ENCODE measurements at places on chromosomes 7 and 10.

DNA sequence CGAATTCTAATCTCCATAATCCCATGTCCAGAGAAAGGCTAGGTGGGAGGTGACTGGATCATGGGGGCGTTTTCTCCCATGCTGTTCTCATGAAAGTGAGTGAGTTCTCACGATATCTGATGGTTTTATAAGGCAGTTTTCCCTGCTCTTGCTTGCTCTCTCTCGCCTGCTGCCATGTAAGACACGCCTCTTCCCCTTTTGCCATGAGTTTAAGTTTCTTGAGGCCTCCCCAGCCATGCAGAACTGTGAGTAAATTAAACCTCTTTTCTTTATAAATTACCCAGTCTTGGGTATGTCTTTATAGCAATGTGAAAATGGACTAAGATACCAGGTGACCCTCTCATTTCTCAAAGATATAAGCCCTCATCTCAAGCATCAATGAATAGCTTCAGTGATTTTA is 1.1 kb upstream of the ACTA2 start:
- no peak for DNase-seq

GRCh38 chr7:6165521-6166320 is 106.7 kb downstream of the CYTH3 start:
- DNase-seq, result no peak

DNA sequence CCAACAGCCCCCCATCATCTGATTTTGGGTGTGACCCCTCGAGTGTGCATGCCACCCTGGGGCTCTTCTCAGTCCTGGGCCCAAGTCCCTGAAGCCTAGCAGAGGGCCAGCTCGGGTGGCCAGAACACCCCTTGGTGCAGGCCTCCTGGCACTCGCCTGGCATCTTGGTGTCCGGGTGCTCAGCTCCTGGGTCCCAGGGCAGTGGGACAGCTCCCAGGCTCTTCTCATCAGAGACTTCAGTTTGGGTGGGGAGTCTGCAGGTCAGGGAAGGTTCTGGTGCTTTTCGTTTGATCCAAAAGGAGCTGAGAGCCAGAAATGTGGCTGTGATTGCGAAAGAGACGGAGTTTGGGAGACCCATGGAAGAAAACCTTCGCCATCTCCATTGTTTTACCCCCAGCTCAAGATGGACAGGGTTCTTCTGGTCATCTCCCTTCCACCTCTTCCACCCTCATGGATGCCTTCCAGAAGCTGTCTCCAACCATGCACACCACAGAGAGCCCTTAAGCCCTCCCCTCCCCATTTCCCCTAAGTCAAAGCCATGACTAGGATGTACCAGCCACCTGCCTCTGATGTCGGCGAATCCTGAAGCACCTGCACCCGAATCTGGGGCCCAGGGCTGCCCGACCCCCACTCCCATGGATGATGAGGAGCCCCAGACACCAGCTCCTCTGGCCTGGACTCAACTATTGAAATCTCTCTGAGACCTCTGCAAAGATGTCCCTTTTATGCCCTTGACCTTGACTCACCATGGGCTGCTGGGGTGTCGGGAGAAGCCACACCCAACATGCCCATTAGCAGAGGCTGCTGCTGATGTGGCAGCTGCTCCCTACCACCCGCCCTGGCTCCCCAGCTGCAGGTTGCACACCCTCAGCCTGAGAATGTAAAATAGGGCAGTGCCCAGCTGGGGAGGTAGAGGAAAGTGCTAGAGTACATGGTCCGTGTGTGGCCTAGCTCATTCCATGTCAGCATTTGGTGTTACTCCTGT is 55.3 kb downstream of the ADCYAP1R1 start:
- no peak for DNase-seq

DNA sequence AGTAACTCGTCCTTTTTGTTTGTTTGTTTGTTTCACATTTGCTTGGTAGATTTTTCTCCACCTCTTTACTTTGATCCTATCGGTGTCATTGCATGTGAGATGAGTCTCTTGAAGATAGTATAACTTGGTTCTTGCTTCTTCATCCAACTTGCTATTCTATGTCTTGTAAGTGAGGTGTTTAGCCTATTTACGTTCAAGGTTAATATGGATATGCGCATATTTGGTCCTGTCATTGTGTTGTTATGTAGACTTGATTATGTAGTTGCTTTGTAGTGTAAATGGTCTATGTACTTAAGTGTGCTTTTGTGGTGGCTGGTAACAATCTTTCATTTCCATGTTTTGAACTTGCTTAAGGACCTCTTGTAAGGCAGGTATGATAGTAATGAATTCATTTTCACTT is 192.8 kb upstream of the MAGI2 start:
- no peak for DNase-seq

DNA sequence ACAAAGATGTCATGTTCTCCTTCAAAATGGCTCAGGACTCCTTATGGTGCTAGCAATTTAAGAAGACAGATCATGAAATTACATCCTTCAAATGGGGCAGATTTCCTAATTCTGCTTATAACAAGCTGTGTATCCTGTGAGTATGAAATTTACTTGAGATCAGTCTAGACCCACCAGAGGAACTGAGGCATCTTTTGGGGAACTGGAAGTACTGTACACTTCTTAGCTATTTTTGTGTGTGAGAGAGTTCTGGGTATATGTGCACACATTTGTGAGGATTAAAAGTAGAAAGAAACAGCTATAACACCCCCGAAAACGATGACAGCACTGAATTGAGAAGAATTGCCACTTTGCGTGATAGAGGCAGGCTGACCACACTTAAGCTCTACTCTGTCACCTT is 187.0 kb upstream of the CCDC6 start:
- no peak for DNase-seq
